ENCODE measurements at places on chromosomes 3 and 15.

GRCh38 chr3:133945381-133946095 lies 49.9 kb upstream of the RAB6B start:
- no peak for DNase-seq

GRCh38 chr15:55907797-55908196 lies 85.6 kb downstream of the NEDD4 start:
- DNase-seq: peak; percentile 67

- no peak for DNase-seq
These were observed 27.0 kb upstream of the MUC4 start for GRCh38 chr3:195838714-195839113.

DNA sequence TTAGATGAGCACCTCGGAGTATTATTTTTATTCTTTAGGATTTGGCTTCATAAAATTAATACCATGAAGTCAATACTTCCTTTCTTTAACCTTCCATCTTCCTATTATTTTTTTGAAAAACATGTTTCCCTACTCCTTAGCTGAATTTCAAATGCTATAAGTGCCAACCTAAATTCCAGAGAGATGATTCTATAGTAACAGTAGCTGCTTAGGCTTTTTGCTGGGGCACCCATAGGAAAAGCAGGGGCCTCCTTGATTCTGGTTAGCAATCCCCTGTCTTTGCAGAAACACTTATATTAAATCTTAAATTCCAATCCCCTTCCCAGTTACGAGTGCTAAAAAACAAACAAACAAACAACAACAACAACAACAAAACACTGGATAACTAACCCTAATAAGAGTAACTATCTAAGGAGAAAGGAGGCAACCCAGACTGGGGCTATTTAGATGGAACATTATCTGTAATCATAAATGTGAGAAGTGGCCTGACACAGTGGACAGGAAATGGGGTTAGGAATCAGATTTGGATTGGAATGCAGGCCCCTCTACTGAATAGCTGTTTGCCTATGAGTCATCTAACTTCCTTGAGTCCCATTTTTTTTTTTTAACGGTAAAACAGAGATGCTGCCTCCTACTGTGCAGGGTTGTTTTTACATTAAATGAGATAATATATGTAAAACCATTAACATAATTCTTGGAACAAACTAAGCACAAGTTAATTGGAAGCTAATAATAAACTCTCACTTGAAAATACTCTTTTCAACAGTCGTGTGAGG lies 148.1 kb downstream of the WDR72 start:
- DNase-seq: peak; percentile 44

- DNase-seq: no peak
These were observed 13.7 kb downstream of the MAP2K1 start for GRCh38 chr15:66400351-66400774.

DNA sequence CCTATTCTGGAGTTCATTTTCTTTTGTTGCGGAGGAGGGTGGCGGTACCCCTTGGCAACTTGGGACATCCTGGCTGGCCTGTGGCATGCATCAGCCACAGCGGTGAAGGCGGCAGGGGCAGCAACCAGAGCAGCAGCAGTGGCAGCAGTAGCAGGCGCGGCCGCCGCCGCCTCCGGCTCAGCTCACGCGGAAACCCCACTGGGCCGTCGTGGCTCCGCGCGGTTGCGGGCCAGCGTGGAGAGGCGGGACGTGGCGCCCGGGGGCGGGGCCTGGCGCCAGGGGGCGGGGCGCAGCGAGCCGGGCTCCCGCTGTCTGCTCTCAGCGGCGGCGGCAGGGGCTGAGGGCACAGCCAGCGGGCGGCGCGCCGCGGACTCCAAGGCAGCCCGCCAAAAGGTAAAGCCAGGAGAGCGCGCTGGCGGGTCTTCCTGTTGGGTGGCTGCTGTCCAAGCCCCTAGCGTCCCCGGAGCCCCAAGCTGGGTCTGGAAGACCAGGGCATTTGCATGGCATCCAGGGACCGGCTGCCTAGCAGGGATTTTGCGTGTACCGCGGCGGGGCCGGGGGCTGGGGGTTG lies 334.4 kb upstream of the THRB start:
- DNase-seq: peak; percentile 88

- no peak for DNase-seq
These were observed 89.7 kb upstream of the CCNL1 start for GRCh38 chr3:157249606-157250005.

- DNase-seq: no peak
These were observed 29.8 kb downstream of the OXNAD1 start for GRCh38 chr3:16294844-16295243.

DNA sequence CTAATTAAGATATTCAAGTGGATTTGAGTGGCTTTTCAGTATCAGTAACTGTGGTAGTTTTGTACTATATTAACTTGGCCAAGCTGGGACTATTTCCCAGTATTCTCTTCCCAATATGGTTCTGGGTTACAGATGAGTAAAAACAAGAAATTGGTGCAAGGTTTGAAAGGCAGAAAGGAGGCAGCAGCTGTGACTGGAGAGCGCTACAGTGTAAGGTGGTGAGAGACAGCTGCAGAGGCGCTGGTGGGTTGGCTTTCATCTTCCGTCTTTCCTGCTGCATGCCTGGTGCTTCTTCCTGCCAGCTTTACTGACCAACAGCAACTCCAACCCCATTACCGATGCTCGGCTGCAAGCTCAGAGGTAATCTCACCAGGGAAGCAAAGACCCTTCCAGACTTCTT lies 9.8 kb downstream of the DPH3 start:
- DNase-seq: no peak

DNA sequence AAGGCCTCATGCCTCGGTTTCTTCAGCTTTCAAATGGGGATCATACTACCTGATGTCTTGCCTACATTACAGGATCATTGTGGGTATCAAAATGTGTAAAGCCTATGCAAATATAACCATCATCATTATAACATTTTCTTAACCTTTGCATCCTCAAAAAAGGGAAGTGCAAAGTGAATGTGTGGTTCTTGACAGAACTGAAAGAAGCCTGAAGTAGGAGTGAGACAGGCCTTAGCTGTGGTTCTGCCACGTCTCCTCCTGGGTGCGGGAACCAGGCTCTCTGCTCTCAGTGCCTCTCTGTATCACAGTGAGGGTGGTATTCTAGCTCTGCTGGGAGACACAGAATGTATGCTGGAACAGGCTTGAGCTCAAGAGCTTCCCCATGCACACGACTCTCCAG lies 316.9 kb upstream of the ICE2 start:
- no peak for DNase-seq

- no peak for DNase-seq
These were observed 85.1 kb downstream of the SUCLG2 start for GRCh38 chr3:67569324-67569723.

DNA sequence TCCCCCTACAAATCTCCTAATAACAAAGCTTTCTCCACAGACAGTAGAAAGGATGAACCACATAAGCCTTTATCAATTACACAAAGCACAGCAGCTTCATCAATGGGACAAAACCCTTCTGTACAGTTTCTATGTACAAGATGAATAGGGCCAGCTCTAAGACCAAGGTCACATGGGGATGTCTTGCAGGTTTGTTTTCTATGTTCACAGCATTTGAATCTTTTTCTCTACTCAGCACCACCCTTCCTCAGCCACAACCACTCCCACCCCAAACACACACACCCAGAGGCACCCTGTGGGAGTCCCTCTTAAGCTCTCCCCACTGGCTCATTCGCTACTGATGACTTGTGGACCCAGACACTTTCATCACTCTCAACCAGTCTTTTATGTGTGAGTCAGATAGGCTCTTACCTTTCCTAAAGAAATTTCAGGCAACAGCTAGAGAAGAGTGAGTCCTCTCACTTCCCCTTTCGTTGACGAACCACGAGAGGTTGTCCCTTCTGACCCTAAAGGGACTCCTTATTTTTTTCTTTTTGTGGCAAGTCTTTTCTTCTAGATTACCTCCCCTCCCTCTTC lies 57.9 kb downstream of the ARHGAP31 start:
- DNase-seq: no peak

- no peak for DNase-seq
These were observed 512.6 kb downstream of the MECOM start for GRCh38 chr3:169150920-169151319.

DNA sequence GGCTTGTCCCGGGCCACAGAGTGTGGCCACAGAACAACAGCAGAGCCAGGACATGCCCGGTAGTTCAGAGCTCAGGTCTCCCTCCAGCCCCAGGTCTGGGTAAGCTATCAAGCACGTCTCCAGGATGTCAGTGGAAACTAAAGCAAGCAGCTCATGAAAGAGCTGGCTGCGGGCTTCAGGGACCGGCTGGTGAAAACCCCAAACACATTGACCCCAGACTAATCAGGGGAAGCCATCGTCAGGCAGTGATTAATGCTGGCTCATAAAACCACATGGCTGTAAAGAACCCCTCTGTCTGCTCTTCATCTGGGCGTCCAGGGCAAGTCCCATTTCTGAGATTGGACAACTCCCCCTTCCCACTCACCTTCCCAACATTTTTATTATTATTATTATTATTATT lies 37.8 kb downstream of the LMCD1 start:
- no peak for DNase-seq

DNA sequence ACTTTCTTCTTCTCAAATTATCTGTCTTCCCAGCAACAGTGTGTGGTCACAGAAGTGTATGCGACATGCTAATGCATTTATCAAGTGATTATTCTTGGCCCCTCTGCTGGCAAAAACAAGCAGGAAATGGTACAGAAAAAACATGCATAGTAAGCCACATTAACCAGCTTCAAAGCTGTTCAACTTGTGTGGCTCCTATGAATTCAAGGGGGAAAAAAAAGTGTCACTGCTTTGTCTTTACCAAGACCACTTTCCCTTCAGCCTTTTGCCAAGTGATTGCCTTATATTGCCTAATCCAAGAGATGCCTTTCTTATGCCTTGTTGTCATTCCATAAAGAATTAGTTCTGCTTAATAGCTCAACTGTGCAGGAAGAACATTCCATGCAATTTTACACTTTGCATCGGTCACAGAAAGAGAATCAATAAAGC lies 39.1 kb downstream of the PRTG start:
- no peak for DNase-seq

- no peak for DNase-seq
These were observed 247.8 kb upstream of the ALCAM start for GRCh38 chr3:105118905-105119304.

DNA sequence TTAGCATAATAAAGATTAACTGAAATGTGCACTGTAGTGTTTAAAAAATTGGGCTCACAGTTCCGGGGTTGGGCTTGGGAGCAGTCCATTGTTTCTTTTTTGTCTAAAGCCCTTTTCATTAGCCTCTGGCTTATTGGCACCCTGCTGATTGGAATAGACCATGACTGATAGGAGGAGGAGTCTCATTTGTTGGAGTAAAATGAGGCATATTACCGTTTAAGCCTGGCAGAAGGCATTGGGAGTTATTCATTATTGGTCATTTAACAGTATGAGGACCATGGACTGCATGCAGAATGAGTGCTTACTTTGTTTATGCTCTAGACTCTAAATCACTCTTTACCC lies 139.0 kb upstream of the CGNL1 start:
- no peak for DNase-seq

- DNase-seq: no peak
These were observed 141.6 kb upstream of the KBTBD8 start for GRCh38 chr3:66856533-66856932.

GRCh38 chr15:100383302-100384107 lies 41.7 kb upstream of the ADAMTS17 start:
- DNase-seq: no peak

DNA sequence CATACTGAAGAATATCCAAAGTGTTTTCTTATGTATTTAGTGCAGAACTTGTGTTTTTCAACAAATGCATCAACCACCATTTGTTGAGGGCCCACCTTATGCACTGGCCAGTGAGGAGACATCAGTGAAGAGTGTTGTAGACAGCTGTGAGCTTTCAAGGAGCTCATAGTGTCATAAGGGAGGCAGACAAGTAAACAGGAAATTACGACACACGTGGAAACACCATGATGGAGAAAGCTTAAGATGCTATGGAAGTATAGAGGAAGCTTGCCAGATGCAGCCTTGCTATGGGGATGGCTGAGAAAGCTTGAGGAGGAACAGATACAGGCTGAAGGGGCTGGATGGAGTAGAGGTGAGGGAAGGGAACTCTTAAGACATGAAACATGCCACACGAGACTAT lies 50.8 kb upstream of the PSMD6 start:
- no peak for DNase-seq

GRCh38 chr15:62250186-62250585 lies 85.1 kb upstream of the C2CD4B start:
- no peak for DNase-seq

- peak; percentile 48 for DNase-seq
These were observed 8.9 kb upstream of the NSMCE3 start for GRCh38 chr15:29278436-29279105.

- DNase-seq: no peak
These were observed 18.2 kb downstream of the TRIM71 start for GRCh38 chr3:32835961-32836360.

DNA sequence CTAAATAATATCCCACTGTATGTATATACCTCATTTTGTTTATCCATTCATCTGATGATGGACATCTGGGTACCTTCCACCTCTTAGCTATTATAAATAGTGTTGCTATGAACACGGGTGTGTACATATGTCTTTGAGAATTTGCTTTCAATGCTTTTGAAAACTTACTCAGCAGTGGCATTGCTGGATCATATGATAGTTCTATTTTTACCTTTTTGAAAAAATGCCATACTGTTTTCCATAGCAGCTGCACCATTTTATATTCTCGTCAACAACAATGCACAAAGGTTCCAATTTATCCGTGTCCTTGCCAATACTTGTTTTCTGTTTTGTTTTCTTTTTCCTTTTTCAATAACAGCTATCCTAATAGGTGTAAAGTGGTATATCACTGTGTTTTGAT lies 77.1 kb downstream of the PEAK1 start:
- DNase-seq: no peak
